ENCODE measurements at places on chromosomes 2 and 18. TPM values are rescaled to one million over a fixed set of nuclear protein-coding genes. Genes with fewer than 3 reads are reported as not detected.

KIF5C gene
- polyA plus RNA-seq = 3.0 TPM

CRYGC gene
- not detected for polyA plus RNA-seq

CROCC2 gene
- 0.11 TPM for polyA plus RNA-seq

NETO1 gene
- not detected for polyA plus RNA-seq

GAD1 gene
- 0.88 TPM for polyA plus RNA-seq

PAIP2B gene
- 8.3 TPM for polyA plus RNA-seq

ACKR3 gene
- 29.4 TPM for polyA plus RNA-seq

RGPD3 gene
- polyA plus RNA-seq = not detected

RAB6C gene
- polyA plus RNA-seq = not detected

RNU2-63P gene
- polyA plus RNA-seq = not detected

LIMS3 gene
- 2.9 TPM for polyA plus RNA-seq

SERTAD2 gene
- polyA plus RNA-seq = 34.0 TPM
